ENCODE measurements at places on chromosomes 5 and 9.

DNA sequence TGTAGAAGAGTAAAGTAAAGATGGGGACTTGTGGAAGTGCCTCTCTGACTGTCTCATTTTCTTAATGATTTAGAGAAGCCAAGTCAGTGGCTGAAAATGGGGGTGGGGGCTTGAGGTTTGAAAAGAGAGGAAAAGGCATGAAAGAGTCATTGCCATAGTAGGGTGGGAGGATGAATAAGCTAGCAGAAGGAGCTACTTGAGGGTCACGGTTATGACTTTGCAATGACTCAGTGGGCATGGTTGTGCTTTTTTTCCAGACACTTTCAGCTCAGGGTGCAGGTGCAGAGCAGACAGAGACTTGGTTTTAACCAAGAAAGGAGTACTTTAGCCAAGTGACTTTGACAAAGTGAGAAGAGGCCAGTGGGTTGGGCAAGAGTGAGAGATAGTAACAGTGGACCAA, 117.8 kb downstream of the PTTG1 start:
- DNase-seq: no peak

GRCh38 chr5:109863752-109864151, 174.0 kb downstream of the MAN2A1 start:
- no peak for DNase-seq

GRCh38 chr5:98794001-98794400, 20.5 kb downstream of the RGMB start:
- no peak for DNase-seq

- no peak for DNase-seq
Measured at GRCh38 chr9:115116421-115117284, 1.3 kb downstream of the TNC start.

DNA sequence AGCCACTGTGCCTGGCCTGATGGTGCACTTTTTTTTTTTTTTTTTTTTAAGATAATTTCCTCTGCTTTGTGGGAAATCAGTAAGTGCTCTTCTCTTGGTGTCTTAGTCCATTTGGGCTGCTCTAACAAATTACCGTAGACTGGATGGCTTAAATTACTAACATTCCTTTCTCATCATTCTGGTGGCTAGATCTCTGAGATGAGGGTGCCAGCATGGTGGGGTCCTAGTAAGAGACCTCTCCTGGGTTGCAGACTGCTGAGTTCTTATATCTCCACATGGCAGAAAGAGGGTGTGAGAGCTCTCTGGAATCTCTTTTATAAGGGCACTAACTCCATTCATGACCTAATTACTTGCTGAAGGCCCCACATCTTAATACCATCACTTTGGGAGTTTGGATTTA, 133.9 kb upstream of the ANKRD55 start:
- no peak for DNase-seq

- DNase-seq: no peak
Measured at GRCh38 chr5:97891971-97892370, 708.9 kb upstream of the RIOK2 start.

DNA sequence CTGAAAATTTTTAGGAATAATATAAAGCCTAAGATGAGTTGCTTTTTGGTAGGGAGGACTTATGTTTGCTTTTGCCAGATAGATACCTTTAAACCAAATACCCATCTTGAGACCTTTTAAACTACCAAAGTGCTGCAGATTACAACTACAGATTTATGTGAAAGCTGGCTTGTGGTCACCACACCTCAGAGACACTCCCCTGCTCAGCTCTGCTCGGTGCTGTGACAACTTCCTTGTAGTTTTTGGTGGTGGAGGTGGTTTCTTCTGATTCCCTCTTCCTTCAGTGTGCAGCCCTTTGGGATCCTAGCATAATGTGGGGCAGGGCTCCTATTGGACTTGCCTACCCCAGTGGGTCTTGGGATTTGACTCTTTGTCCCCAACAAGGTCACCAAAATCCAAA, 29.2 kb downstream of the GARNL3 start:
- no peak for DNase-seq

DNA sequence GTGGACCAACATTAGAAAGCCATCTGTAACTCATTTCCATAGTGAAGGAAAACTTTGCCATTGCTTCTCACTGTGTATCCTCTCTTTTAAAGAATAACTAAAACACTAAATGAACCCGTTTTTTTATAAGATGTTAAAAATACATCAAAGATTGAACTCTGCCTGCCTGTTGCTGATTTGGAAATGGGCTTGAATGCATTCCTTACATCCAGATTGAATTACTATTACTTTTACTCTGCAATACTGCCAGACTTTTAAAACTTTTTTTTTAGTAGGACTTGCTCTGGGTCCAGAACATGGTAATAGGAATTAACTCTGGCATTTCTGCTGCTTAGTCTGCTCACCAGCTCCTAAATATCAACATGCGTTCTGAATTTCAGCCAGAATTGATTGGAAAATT, 176.8 kb upstream of the PAPPA start:
- DNase-seq: no peak

DNA sequence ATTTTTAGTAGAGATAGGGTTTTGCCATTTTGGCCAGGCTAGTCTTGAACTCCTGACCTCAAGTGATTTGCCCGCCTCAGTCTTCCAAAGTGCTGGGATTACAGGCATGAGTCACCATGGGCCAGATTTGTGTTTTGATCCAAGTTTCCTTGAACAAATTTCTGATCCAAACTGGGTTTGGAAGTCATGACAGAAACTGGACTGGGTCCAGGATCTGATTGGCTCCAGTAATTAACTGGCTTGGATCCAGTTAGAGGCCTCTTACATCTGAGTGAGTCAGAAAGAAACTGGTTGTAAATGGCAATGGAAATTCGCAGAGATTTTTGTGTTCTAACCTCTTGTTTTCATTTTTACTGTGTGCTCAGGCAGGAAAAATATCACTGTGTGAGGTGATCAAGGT, 141.6 kb downstream of the SLC25A46 start:
- DNase-seq: no peak

DNA sequence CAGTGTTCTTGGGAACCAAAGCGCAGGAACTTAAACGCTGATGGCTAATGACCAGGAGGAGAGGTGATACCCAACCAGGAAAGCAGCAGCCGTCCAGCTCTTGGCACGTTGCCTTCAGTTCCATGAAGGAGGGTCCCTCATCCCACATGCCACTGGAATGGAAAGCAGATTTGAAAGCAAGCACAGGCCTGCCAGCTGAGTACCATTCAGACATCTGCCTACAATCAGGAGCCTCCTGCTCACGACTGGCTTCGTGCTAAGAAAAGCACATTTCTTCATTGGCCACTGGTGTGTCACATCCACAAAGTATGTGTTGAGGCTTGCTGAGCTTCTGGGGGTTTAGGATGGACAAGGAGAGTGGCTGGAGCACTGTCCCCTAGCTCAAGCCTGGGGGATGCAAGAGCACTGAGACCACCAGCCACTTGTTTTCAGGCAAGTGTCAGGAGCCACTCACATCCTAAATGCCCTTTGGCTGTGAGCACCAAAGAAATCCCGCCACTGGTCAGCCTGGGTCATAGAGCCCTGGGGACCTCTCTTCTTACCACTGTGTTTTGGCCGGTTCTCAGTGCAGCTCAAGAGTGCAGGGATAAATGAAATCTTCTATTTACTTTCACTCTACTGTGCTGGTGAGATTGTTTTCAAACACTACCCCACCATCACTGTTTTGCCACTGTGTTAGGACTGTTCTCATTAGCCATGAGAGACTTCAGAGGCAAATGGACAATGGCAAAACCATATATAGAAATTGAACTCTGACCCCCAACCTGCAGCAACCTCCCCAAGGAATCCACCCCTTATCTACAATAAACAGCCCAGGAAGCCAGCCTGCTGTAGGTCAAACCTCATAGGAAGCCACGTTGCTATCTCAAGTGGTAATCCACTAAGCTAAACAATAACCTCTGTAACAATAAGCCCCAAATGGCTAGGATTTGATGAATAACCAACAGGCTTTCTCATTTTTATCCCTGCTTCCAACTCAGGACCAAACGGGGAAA, 58.3 kb downstream of the MTX3 start:
- DNase-seq: no peak

DNA sequence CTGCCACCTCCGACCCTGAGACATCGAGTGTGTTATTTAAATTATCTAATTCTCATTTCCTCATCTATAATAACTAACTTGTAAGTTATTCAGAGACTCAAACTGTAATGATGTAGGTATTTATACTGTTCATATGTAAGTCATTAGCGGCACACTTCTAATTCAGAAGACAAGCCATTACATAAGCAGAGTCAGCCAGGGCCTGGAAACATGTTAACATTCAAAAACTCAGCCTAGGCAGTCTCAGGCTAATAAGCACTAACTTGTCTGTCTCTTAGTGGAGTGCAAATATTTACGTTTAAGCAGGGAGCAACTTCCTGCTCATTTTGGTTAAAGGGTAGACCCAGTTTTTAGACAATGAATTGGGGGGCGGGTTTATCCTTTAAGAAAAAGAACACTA, 598.4 kb downstream of the ACTL7B start:
- no peak for DNase-seq

GRCh38 chr5:78008356-78008967, 232.3 kb upstream of the TBCA start:
- DNase-seq: no peak

DNA sequence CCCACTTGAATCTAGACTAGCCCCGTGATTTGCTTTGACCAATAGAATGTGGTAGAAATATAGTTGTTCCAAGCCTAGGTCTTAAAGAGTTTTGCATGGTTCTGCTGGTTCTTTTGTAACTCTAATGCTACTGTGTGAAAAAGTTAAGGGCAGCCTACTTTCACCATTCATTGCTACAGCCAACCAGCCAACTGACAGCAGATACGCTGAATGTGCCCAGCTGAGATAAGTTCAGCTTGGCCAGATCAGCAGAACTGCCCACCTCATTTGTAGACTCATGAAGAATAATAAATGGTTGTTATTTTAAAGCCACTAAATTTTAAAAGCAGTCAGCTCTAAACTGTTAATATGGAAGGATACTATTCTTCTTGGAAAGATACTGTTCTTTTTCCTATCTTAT, 23.9 kb downstream of the NR3C1 start:
- no peak for DNase-seq

- no peak for DNase-seq
Measured at GRCh38 chr5:127056896-127057295, 16.4 kb downstream of the C5orf63 start.

DNA sequence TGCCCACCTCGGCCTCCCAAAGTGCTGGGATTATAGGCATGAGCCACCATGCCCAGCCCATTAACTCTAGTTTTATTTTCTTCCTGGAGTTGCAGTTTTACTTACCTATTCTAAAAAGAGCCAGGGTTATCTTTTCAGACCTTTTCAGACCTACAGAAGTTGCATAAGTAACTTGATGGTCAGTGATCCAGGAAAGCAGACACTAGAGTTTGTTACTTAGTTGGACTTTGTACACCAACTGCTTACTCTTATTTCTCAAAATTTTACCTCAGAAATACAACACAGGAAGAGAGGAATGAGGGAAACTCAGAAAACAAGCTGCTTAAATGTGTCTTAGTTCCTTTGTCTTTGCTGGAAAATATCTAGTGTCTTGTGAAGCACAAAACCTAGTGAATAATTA, 25.4 kb downstream of the RAD23B start:
- DNase-seq: no peak

DNA sequence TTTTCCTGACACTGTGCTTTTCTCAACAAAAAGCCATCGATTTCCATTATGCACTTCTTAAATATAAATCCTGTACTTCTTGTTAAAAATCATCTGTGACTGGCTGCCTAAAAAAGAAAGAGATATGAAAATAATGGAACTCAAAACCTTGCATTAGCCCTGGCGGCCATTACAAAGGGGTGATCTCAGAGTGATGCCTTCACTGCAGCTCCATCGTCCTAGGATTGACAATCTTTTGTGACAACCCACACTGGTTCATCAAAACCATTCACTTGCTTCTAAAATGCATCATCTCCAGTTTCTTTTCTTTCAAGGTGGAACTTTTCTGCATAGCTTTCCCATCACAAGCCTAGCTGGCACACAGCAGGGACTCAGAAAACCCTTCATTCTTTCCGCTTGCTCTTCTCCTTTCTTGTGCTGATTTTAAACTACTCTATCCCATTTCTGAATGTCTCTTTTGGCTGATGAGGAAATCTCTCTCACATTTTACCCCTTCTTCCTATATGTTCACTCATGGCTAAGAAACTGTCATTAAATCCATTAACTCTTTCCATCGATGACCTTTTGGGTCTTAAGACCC, 351.9 kb downstream of the GLIS3 start:
- DNase-seq: no peak

GRCh38 chr9:312596-313320, 98.1 kb downstream of the DOCK8 start:
- DNase-seq: no peak

GRCh38 chr5:3305432-3305831, 290.2 kb upstream of the IRX1 start:
- DNase-seq: no peak

GRCh38 chr5:71993600-71993999, 113.7 kb upstream of the MAP1B start:
- no peak for DNase-seq

Measured in CD4-positive, alpha-beta memory T cell (primary cell).